Activated CD8-positive, alpha-beta memory T cell treated with anti-CD3 and anti-CD28 coated beads for 4 hours (primary cell): ENCODE measurements at places on chromosomes 1 and 21.

GRCh38 chr1:227330279-227331076 is 12.2 kb upstream of the CDC42BPA start:
- DNase-seq = no peak

DNA sequence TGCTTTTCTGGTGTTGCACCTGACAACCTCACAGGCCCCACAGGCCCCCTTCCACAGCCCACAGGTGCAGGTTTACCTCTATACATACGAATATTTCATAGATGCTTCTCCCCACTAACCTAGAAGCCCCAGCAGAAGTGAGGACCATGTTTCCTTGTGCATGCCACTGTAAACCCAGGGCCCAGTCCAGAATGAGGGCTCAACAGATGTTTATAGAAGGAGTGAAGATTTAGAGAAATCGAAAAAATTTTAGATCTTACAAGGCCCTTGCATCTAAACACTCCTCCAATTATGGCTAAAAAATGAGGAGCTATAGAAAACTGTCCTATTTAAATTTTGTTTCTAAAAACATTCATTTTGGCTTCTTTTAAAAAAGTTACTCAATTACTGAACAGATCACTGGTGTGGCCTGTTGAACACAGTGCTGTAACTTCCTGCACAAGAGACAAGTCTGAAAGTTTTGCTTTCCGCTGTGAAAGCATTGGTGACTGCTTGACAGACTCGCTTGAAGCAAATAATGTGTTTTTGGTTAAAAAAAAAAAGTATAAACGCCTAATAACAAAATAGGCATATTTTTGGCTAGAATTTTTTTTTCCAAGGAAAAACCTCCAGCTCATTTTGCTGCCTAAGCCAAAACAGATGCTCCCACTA is 1.2 kb downstream of the ABCB10 start:
- DNase-seq = no peak

DNA sequence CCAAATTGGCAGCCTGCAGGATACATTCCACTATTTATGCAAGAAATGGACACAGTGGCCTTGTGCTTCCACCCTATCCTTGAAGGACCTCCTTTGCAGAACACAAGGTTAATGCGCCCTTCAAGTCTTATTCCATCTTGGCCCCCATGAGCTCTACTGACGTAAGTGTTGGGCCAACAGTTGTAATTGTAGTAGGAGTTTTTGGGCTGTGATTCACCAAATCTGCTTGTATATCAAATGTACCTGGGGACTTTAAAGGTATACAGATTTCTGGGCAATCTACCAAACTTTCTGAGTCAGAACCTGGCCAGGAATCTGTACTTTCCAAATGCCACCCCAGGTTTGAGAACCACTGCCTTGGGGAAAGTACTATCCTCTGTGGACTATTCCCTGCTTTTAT is 100.9 kb upstream of the MARK1 start:
- DNase-seq = no peak

DNA sequence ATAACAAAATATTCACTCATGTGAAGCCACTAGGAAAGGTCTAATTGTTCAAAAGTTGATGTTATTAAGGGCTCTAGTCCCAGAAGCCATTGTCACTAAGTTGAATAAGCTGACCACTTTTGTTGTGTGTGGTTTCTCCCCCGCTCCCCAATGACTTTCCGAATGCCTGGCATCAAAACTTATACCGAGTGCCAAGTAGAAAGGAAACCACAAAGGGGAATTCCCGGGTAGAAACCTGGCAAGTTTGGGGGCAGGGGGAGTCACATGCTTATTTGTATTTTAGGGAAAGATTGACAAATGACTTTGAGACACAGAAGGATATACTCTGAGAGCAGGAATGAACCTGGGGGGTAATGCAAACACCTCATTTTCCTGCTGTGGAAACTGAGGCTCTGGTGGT is 154.1 kb downstream of the TGFBR3 start:
- peak; percentile 43 for DNase-seq

- no peak for DNase-seq
Measured at GRCh38 chr1:52738148-52738547, 11.9 kb downstream of the ZYG11B start.

- no peak for DNase-seq
Measured at GRCh38 chr1:156556354-156556753, 16.0 kb downstream of the IQGAP3 start.

- no peak for DNase-seq
Measured at GRCh38 chr1:186497651-186498050, 36.7 kb upstream of the PDC start.

DNA sequence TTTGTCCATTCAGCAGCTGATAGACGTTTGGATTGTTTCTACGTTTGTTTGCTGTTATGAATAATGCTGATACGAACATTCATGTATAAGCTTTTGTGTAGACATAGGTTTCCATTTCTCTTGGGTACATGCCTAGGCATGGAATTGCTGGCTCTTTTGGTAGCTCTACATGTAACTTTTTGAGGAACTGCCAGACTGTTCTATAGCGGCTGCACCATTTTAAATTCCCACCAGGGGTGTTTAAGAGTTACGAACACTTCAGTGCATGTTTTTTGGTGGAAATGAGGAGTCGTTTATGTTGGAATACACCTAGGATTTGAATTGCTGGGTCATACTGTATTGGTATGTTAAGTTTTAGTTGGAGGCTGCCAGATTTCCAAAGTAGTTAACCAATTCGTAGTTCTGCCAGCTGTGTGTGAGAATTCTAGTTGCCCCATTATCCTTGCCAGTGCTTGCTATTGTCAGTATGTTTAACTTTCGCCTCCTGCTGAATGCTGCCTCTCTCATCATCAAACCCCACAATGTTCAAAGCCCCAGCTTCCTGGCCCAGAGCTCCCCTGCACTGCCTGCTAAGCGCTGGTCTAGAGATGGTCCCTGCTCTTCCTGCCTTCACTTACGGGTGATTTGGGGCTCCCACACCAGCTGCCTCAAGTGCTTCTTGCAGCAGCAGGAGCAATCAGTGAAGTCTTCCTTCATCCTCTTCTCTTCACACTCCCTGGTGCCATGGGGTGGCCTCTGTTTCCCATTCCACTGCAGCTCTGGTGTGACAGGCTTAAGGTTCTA is 81.0 kb downstream of the MAN1C1 start:
- no peak for DNase-seq

DNA sequence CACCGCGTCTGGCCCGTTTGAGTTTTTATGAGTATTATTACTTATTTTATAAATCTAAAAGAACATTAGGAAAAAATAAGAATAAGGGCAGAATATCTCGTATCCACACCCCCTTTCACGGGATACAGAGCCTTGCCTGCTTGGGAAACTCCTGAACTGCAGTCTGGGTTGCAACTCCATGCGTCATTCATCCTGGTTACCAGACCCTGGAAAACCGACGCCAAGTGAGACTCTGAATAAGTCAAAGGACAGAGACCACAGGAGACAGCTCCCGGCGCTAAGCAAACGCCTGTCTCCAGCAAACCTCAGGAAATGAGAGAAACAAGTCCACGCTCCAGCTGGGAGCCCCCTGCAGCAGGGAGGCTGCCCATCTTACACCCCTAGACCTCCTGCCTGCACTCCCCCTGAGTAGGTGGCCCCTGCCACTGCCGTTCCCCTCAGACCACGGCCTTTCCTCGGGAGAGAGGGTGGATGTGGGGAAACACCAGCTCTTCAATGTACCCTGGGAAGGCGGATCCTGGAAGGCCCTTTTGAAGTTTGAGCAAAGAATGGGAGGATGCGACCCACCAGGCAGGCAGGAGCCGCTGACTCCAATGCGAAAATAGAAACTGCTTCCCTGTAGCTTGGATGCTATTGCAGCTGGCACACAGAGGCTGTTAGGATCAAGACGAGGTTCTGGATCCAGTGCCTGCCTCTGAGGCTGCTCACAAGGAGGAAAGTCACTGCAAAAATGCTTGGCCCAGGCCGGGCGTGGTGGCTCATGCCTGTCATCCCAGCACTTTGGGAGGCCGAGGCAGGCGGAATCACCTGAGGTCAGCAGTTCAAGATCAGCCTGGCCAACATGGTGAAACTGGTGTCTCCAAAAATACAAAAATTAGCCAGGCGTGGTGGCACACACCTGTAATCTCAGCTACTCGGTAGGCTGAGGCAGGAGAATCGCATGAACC is 37.7 kb upstream of the GPR157 start:
- no peak for DNase-seq

GRCh38 chr1:228022571-228023293 is 15.9 kb downstream of the WNT3A start:
- no peak for DNase-seq

DNA sequence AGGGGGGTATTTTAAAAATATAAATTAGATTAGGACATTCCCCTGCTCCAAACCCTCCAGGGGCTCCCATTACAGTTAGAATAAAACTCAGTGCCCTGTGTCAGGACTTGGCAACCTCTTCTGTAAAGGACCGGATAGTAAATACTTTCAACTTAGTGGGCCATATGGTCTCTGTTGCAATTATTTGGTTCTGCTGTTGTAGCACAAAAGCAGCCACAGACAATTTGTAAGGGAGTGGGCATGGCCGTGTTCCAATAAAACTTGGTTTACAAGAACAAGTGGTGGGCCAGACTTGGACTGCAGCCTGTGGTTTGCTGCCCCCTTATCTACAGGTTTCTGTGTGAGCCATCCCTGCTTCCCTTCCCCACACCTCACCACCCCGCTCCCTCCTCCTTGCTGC is 92.0 kb downstream of the ACTL8 start:
- DNase-seq = no peak

DNA sequence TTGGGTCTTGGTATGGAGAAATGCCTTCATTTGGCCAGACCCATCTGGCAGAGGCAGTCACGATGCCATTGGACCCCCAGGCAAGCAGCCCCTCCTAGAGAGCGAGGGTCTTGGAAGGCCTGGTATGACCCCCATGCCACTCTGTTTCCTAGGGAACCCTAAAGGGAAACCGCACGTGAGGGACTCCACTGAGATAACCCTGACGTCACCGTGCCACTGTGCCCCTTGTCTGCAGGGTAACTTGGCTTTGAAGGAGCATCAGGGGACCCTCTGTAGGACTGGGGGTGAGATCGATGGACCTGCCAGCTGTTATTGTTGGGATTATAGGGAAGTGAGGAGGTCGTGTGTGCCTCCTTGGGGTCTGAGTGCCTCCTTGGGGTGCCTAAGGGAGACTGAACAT is 34.5 kb downstream of the ABCG1 start:
- DNase-seq = no peak

- no peak for DNase-seq
Measured at GRCh38 chr1:230156536-230156935, 89.5 kb downstream of the GALNT2 start.

DNA sequence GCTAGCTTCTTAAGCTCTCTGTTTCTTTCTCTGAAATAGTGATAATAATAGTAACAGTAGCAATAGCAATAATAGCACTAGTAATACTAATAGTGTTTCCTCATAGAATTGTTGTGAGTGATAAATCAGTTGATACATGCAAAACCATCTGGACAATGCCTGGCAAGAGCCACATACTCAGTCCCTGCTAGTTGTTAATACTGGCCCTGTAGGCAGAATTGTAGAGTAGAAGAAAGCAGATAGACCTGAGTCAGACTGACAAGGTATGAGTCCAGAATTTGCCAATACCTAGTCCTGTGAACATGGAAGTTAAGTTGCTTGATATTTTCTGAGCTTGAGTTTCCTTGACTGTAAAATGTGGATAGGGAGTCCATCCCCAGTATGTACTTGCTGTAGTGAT is 171.9 kb downstream of the C1orf21 start:
- no peak for DNase-seq

DNA sequence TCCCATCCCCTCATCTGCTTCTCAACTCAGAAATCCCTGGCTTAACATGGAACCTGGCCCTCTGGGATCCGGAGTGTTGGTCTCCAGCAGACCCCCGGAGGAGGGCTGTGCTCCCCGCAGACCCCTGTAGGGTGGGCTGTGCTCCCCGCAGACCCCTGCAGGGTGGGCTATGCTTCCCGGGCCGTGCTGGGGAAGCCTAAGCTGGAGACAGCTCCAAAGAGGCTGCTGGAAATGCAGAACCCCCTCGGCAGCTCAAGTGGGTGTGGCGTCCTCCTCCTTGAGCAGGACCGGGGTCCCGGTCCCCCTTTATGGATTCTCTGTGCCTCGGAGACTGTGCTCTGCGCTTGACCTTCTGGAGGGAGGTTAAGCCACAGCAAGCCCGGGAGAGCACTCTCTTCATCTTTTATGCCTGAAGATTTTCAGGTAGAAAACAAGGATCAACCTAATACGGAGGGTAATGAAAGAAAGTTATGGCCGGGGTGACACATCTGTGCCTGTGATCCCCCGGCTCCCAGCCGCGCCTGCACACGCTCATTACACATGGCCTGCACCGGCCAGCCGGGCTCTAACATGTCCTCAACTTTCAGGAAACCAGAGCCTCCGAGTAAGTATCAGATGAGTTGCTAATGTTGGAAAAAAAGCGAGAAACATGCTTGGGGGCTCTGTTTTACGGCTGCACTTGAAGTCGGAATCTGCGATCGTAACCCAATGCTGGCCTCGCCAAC is 87.7 kb upstream of the ACTRT2 start:
- no peak for DNase-seq

DNA sequence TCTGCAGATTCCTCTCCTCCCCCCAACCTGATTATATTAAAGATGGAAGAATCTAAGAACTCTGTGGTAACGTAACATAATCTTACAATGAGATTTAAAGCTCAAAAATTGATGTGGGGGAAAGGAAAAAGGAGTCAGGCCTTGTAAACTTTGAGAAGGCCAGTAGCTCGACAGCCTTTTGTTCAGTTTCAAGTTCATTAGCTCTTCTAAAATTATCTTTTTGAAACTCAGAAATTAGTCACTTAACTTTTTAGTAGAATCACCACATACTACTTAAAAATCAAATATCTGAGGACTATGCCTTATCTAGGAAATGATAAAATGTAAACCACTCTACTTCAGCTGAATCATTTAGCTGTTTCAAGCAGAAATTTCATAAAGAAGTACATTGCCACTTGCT is 996.2 kb downstream of the AMY1C start:
- DNase-seq = no peak

DNA sequence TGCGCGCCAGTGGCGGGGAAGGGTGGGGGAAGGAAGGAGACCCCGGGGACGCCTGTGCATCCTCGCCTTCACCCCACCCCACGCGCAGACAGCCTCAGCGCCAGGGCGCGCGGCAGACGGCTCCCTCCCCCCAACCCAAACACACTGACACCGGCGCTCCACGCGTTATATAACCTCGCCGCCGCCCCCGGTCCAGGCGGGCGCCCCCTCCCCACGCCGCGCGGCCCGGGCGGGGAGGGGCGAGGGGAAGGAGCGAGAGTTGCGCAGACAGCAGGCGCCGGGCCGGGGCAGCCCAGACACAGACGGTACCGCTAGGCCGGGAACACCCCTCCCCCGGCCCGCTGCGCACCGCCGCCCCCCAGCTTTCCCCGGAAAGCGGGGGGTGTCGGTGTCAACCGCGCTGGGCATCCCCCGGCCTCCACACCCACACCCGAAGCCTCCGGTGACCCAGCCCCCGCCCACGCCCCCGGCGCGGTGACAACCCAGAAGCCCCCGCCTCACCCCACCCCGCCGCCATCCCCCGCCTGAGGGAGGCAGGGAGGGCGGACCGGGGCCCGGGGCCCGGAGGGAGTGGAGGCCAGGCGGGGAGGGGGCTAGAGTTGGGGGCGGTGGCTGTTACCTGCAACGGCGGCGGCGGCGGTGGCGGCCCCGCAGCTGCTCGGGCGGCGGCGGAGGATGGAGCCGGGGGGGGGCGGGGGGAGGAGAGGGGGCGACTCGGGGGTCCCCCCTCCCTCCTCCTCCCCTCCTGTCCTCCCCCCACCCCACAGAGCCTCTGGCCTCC is 432 bp downstream of the AKT3 start:
- DNase-seq = peak; percentile 71
